Urinary bladder (tissue), 4 donors: ENCODE measurements at places on chromosomes 5 and 9. TPM values are rescaled to one million over a fixed set of nuclear protein-coding genes. Genes with fewer than 3 reads are reported as not detected.

DNA sequence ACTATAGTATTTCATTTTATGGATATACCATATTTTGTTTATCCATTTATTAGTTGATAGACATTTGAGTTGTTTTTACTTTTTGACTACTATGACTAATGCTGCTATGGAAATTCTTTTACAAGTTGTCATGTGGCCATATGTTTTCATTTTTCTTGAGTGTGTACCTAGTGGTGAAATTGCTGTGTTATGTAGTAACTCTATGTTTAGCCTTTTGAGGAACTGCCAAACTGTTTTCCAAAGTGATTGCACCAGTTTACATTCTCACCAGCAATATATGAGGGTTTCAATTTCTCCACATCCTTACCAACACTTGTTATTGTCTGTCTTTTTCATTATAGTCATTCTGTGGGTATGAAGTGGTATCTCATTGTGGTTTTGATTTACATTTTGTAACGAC, 75.4 kb downstream of the GRIA1 start:
- no peak for DNase-seq

GRCh38 chr5:124596595-124597421, 149.6 kb downstream of the ZNF608 start:
- DNase-seq, result no peak

GRCh38 chr9:16361118-16361517, 509.4 kb downstream of the BNC2 start:
- DNase-seq, result no peak

DNA sequence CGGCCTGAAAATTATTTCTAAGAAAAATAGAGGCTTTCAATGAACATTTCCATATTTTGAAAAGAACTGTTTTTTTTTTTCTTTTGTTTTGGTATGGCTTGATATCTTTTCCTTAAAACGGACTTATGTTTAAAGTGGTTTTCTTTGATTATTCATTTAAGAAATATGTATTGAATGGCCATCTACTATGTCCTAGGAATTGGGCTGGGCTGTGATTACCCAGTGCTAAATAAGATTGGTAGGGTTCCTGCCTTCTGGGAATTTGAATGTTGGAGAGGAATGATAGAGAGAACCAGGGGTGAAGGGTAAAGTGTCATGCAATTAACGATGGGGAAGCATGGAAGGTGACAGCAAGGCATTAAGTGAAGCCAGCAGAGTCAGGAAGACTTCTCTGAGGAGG, 33.2 kb downstream of the TNFSF8 start:
- no peak for DNase-seq

The CXCL14 gene
- 16.0 TPM for total RNA-seq
